ENCODE measurements at places on chromosomes 11 and 22.

GRCh38 chr11:105918600-105918999 is 103.4 kb downstream of the MSANTD4 start:
- no peak for DNase-seq

GRCh38 chr11:116409238-116409637 is 363.5 kb downstream of the BUD13 start:
- DNase-seq = no peak

GRCh38 chr22:28978863-28979796 is 82.5 kb downstream of the C22orf31 start:
- no peak for DNase-seq

DNA sequence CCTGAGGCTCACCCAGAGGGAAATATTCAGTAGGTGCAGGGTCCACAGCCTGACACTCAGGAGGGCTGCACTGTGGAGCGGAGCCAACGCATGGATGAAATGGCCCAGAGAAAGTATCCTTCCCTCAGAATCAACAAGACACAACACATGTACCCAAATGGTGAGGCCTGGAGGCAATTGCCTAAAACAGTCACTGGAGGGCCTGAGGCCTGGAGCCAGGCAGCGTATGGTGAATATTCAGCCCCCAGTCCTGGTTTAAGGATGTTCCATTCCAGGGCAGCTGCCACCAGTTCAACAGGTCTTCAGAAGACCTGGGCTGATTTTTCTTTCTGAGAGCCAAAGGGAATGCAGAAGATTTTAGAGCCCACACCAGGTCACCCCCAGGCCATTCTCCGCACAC is 264.8 kb downstream of the INSC start:
- DNase-seq = no peak

GRCh38 chr11:85673393-85673792 is 8.5 kb upstream of the CREBZF start:
- DNase-seq = no peak

- DNase-seq = no peak
Observed at GRCh38 chr11:2673871-2674471, 25.8 kb downstream of the KCNQ1OT1 start.

DNA sequence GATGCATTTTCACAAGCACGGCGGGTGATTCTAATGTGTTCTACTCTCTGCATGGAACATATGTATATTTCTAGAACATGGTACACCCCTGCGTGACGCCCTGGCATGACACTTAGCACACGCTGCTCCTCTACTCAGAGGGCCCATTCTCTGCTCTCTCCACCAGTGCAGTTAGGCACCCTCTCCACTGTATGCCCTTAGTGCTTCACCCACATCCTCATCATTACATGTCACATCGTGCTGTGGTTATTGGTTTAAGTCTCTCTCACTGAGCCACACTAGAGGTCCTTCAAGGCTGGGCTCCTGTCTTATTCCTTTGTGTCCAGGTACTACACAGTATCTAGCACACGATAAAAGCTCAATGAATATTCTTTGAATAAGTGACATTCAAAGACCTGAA is 16.7 kb downstream of the TMPRSS13 start:
- no peak for DNase-seq

DNA sequence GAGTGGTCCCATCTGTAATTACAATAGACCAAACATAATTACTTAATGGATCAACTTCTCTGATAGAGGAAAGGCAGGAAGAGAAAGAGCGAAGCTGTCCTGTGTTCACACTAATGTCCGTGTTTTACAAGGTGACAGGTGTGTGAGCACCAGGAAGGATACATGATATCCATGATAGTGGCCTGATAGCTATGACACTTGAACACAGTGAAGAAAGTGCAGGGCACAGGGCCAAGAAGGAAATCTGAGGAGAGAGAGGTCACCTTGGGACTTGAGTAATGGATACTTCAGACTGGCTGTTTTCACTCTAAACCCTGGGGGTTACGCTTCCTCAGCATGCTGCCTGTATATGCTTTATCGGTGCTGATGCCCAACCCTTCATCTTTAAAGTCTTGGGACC is 29.4 kb downstream of the TUB start:
- no peak for DNase-seq

- no peak for DNase-seq
Observed at GRCh38 chr11:17432002-17432401, 43.5 kb upstream of the KCNJ11 start.
